ENCODE measurements at places on chromosomes 13 and 19. TPM values are rescaled to one million over a fixed set of nuclear protein-coding genes. Genes with fewer than 3 reads are reported as not detected.

DNA sequence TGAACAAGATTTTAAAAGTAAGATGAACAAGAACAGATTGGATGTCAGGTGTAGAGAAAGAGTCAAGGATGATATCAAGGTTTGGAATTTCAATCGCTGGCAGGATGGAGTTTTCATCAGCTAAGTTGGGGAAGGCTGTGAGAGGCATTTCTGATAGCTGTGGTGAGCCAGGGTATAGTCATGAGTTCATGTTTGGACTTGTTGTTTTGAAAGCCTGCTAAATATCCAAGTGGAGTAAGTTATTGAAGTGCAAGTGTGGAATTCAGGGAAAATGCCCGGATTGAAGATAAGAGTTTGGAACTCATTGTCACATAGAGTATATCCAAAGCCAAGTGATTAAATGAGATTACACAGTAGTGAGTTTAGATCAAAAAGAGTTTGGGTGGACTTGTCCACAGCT lies 11.0 kb upstream of the EPSTI1 start:
- DNase-seq = no peak

DNA sequence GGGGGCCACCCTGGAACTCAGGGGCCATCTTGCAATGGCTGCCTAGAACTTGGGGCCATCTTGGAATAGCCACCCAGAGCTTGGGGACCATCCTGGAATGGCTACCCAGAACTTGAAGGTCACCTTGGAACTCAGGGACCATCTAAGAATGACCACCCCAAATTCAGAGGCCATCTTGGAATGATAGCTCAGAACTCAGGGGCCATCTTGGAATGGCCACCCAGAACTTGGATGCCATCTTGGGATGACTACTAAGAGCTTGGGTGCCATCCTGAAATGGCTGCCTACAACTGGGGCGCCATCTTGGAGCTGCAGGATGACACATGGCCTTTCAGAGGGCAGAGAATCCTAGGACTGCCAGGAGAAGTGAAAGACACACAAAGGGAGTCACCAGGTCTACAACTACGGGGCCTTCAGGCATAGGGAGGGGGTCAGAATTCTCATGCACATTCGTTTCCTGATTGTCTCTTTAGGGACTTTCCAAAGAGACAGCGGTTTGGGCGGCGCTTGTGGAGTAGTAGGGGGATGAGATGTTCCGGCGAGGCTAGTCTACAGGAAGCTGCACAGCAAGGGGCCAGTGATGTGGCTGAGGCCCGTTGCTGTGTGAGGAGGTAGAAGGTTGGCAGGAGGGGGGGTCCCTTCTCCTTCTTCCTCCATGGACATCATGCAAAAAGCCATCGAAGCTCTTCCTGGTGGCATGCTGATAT lies 125.0 kb downstream of the IER2 start:
- no peak for DNase-seq

GRCh38 chr19:31759359-31759758 lies 410.1 kb upstream of the TSHZ3 start:
- no peak for DNase-seq

DNA sequence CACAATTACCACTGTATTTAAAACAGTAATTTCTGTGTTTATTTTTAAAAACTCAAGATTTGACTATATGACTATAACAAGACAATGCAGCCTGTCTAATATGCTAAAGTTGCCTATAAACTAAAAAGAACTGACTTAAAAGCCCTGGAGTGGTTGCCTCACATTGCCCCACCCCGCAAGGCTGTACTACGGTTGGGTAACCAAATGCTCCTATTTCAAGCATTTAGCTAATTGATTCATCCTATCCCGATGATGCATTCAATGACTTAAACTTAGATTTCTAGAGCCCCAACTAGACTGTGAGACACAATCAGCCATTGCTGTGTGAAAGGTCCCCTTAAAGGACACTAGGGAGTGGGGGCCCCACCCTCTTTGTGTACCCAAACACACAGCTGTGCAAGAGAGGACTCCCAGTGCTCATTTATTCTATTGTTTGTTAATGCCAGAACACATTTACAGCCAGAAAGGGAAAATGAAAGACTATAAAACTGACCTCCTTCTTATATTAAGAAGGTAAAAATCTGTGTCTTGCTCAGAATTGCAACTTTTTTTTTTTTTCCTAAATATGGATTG lies 66.9 kb downstream of the MIPEP start:
- DNase-seq = no peak

DNA sequence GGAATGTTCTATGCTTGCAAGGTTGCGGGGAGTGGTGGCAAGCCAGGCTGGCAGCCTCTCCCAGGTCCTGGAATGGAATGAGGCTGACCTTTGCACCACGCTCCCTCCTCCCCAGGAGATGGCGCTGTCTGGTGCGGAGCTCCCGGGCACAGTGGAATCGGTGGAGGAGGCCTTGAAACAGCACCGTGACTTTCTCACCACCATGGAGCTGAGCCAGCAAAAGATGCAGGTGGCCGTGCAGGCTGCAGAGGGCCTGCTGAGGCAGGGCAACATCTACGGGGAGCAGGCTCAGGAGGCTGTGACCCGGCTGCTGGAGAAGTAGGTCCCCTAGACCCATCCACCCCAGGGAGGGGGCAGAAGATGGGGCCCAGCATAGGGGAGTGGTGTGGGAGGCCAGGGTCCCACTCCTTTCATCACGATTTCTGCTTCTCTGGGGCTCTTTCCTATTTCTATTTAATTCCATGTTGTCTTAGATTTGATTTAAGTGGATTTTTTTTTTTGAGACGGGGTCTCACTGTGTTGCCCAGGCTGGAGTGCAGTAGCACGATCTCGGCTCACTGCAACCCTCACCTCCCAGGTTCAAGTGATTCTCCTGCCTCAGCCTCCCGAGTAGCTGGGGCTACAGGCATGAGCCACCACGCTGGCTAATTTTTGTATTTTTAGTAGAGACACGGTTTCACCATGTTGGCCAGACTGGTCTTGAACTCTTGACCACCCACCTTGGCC lies 53.2 kb upstream of the SHKBP1 start:
- DNase-seq = peak; percentile 29

DNA sequence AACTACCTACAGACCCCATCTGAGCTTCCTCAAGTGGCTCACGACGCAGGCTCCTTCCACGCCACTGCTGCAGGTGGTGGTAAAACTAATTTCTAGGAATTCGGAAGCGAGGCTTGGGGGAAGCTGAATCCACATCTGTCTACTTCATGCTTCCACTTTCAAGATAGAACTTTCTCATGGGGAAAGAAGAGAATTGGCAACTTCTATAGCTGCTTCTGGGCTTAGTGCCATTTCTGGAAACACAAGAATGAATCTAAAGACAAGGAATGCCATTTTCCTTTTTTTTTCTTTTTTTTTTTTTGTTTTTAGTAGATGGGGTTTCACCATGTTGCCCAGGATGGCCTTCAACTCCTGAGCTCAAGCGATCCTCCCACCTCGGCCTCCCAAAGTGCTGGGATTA lies 2.8 kb upstream of the NLRP12 start:
- no peak for DNase-seq

DNA sequence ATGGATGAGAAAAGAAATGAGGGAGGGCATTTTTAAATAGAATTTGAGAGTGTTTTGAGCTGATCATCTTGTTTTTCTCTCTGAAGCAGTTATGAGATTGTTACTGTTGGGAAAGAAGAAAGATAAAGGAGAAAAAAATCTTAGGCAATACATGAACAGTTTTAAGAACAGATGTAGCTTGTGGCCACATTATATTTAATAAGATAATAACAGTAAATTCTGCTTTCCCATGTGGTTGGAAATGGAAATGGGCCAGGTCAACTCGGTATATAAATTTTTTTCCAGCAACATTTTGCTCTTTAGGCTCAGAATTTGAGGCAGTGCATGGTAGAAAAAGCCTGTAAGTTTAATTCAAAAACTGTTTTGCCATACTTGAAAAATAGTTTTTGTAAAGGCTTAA lies 118.7 kb downstream of the POSTN start:
- no peak for DNase-seq

DNA sequence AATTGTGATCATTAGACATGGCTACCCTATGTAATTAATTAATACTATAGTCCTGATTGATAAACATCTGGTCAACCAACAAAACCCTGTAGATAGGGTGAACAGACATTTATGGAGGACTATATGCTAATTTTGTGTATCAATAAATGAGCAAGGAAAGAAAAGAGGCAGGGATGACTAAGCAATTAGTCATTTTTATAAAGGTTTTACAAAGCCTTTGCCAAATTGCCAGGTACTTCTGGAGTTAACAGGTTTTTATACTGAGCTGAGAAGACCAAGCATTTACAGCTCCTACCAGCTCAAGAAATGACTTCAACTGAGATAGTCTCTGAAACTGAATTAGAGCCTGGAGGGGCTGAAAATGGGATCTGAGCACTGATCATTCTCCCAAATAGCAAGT lies 186.8 kb upstream of the PRR20A start:
- DNase-seq = no peak

DNA sequence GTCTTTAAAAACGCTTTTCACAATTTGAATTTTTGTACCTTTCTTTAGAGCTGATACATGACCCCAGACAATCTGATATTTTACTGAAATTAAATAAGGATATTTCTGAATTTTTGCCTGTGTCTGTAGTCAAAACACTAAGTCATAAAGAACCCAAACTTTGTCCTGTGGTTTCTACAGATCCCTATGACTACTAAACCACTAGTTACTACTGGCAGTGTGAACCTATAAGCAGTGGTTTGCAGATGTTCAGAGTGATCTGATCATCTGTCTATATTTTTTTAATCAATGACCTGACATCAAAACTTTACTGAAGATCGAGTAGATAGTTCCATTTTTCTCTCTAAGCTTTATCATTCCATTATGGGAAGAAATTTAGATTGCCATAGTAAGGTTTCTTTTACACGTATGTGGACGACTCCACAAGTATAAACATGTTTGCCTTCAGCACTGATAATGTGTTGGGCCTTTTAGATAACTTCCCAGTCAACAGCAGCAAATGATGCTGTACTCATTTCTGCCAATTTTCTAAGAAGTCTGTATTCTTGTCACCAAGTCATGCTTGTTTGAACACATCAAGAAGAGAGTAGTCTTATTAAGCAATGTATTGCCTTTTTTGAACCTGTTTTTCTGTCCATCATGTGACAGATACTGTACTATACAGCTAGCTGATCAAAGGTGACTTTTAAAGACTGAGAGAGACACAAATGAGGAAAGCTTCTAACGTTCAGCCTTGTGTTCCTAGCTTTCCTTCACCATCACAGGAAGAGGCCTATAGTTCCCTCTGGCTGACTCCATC lies 21.8 kb downstream of the POLR1D start:
- DNase-seq = no peak

GRCh38 chr19:16295057-16295456 lies 29.6 kb upstream of the KLF2 start:
- DNase-seq = no peak

- DNase-seq = no peak
Measured at GRCh38 chr19:10111405-10111811, at the start of gene P2RY11. TSS of gene P2RY11 (plus strand) at chr19:10111693. CDS start at chr19:10111722, 29 bp downstream.

DNA sequence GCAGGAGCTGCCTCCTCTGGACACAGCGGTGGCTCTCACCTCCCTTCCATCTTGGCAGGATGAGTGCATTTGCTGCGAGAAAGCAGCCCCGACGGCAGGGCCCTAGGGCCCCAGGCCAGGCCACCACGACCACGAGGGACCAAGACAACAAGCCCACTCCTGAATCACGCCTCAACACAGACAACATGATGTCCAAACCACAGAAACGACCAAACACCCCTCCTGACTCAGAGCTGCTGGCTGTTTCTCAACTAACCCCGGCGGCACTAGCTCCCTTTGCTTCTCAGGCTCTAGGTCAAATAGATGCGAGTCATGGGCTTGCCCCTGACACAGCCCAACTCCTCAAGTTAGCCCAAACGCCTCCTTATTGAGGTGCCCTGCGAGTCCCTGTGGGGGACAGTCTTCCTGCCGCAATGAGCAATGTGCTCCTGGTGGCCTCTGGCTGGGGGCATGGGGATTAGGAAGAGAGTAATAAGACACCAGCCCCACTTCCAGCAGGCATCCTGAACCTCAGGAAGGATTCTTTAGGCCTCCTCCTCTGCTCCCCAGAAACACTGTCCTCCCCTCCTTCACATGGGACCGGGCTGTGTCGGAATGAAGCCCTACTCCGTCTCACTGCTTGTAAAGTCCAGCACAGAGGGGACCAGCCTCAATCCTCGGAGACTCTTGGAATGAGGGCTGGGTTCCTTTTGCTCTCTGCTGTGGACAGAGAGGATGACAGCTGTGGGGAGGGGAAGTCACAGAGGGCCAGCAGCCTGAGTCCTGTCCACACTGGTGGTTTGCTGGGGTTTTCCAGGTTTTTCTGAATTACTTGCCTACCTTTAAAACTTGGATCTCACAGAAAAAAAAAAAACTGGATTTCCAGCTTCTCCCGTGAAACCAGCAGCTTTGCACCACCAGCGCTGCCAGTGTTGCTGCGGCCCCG lies 6.9 kb upstream of the ATF5 start:
- no peak for DNase-seq

- no peak for DNase-seq
Measured at GRCh38 chr13:50612717-50613116, 230.8 kb downstream of the DLEU7 start.

DNA sequence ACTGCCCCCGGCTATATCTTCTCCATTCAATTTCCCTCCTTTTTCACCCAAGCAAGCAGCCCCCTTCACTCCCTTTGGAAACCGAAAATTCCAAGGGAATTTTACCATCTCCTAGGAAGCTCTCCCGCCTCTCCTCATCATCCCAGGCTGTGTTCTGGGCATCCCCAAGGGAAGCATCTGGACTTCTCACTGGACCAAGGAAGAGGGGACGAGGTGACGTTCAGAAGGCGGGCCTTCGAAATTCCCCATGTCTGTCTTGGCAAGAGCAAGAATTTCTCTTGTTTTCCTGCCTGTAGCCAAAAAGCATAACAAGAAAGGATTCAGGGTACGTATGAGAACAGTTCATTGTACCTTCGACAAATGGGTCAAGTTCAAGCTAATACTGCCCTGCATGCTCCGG lies 6.1 kb downstream of the TPRX2 start:
- DNase-seq = no peak

- DNase-seq = no peak
Measured at GRCh38 chr13:93309886-93310523, 83.4 kb downstream of the GPC6 start.

- DNase-seq = no peak
Measured at GRCh38 chr13:33287142-33287882, 1.8 kb upstream of the STARD13 start.

The CADM4 gene
- 54.3 TPM for polyA plus RNA-seq

The TMEM255B gene
- 6.5 TPM for polyA plus RNA-seq

The TTYH1 gene
- 12.1 TPM for polyA plus RNA-seq

The OR7D2 gene
- 0.05 TPM for polyA plus RNA-seq

The GPR18 gene
- polyA plus RNA-seq = 0.11 TPM

The TEX29 gene
- polyA plus RNA-seq = 0.36 TPM

The ZNF627 gene
- polyA plus RNA-seq = 37.6 TPM

The ZIC2 gene
- polyA plus RNA-seq = 0.53 TPM

The ZSCAN5C gene
- 0.14 TPM for polyA plus RNA-seq
